ENCODE measurements at places on chromosomes 4 and X.

DNA sequence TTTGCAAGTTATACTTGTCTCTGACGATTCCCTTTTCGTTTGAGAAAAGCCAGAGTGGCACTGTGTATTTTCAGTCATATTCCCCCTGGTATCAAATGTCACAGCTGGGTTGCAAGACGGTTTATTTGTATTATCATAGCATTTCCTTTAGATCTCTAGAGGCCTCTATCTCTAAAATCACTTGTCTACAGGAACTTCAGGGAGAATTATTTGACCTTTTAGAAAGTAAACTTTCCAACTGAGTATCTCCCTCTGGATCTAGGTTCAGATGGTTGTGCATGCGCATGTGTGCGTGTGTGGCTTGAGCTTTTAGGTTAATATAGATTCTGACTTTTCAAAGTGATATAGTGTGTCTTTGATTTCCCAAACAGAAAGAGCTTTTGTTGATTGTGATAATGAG, 15.1 kb upstream of the TAB3 start:
- DNase-seq = no peak

GRCh38 chr4:74097116-74097515, 1.9 kb downstream of the CXCL2 start:
- DNase-seq = no peak

DNA sequence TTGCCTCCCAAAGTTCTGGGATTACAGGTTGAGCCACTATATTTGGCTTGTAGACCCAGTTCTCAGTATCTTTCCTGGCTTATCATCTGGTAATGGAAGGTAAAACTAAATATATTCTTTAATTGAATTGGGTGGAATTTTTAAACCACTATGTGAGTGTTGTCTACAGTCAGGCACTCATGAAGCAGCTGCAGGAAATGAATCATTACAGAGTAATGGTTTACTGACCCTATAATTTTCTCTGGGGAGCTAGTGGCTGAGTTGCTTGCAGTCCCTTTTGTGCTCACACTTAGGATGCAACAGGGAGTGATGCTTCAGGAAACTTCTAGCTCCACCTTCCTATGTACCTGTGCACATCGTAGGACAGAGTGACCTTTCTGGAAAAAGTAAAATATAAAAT, 4.1 kb upstream of the UGT2B7 start:
- DNase-seq = peak; percentile 81

DNA sequence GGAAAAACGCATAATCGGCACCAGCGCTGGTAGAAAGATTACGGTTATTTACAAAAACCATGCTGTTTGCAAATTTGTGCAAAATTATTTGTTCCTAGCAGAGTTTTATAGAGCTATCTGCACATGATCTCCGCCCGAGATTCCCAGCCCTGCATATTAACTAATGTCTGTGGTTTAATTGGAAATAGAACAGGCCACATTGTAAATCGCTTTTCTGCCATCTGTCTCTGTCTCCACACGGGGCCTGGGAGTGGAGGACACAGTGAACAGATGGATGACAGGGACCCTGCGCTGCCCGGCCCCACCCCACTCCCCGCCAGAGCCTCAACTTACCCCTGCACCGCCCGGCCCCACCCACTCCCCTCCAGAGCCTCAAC, 126.9 kb downstream of the FAM53A start:
- no peak for DNase-seq

DNA sequence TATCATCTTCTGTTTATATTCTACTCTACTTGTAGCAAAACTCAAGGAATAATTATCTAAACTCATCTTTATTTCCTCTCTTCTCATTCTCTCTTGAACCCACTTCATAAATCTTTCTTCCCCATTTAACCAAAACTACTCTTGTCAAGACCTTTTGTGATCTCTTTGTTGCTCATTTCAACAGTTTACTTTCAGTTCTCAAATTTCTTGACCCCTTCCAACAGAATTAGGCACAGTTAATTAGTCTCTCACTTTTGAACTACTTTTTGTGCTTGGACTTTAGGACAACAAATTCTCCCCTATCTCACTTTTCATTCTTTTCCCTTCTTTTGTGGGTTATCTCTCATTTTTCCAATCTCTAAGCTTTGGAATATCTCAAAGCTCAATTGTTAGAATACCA, 27.4 kb upstream of the CAMK2D start:
- DNase-seq = no peak

DNA sequence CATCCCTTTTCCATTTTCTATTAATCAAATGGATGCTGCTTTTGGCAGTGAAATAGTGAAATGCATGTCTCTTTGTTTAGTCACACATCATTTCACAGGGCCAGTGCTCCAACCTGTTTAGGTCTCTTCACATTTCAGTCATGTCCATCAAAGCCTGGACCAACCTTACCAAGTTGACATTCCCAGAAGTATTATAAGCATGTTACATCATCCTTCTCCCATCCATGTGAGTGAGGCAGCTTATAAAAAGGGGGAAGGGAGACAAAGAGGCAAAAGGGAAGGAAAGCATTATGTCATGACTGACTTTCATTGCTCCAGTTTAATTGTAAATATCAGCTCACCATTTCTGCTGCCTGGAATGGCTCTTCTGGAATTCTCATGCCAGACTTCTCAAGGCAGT, 94.4 kb downstream of the NWD2 start:
- no peak for DNase-seq

- peak; percentile 57 for DNase-seq
Measured at GRCh38 chr4:123599920-123600810, 203.6 kb downstream of the SPRY1 start.

DNA sequence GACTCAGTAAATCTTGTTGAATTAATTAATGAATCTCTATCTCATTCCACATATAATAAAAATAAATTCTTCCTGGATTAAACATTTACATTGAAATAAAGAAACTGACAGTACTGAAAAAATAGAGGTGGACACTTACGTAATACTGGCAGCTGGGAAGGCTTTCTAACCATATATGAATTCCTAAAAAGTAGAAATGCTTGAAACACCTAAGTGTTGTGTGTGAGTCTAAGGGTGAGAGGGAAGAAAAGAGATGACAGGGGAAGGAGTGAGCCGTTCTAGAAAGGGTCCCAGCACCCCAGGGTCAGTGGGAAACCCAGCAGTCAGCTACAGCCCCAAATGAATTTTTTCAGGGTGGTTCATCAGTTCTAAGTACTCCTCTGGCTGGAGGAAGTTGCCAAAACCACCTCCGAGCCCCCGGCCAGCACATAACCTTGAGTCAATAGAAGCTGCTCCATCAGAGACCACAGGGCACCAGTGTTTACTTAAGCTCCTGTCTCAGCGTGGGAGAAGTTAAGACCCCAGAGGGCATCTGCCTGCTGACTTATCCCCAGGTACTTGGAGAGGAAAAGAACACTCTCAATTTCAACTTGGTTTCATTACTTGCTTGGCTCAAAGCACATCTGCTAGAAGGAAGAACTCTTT, 18.3 kb downstream of the GAB3 start:
- peak; percentile 81 for DNase-seq

DNA sequence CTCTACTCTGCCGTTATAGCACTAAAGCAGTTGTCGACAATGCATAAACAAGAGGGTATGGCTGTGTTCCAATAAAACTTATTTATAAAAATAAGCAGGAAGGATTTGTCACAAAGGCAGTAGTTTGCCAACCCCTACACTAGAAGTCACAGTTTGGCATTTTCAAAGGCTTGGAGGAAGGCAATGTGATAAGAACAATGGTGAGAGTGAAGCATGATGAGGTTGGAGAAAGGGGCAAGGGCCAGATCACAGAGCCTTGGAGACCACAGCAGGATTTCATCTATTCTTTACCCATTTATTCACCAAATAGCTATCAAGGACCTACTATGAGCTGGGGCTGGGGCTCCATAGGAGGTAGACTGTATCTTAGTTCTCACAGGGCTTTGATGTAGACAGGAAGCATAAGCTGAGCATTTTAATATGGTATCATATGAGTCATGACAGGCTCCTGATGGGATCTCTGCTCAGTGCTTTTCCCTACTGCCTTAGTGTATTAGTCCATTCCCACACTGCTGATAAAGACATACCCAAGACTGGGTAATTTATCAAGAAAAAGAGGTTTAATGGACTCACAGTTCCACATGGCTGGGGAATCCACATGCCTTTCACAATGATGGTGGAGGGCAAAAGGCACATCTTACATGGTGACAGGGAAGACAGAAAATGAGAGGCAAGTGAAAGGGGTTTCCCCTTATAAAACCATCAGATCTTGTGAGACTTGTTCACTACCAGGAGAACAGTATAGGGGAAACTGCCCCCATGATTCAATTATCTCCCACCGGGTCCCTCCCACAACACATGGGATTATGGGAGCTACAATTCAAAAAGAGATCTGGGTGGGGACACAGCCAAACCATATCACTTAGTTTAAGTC, 58.9 kb downstream of the PPM1K start:
- peak; percentile 14 for DNase-seq

- DNase-seq = no peak
Measured at GRCh38 chr4:181874602-181875001, 368.6 kb upstream of the TENM3 start.
